ENCODE measurements at places on chromosomes 4 and X. TPM values are rescaled to one million over a fixed set of nuclear protein-coding genes. Genes with fewer than 3 reads are reported as not detected.
A peak's percentile ranks its signal among the peaks of the same experiment; 100 is the strongest.

- H3K36me3 ChIP-seq = no peaks in the 10 kb centered on the region
- H3K4me1 ChIP-seq = no peaks in the 10 kb centered on the region
- H3K27me3 ChIP-seq = no peaks in the 10 kb centered on the region
- no peak overlapping the region for H3K27ac ChIP-seq
Measured at GRCh38 chrX:49995107-49995731, 72.8 kb downstream of the CLCN5 start.

DNA sequence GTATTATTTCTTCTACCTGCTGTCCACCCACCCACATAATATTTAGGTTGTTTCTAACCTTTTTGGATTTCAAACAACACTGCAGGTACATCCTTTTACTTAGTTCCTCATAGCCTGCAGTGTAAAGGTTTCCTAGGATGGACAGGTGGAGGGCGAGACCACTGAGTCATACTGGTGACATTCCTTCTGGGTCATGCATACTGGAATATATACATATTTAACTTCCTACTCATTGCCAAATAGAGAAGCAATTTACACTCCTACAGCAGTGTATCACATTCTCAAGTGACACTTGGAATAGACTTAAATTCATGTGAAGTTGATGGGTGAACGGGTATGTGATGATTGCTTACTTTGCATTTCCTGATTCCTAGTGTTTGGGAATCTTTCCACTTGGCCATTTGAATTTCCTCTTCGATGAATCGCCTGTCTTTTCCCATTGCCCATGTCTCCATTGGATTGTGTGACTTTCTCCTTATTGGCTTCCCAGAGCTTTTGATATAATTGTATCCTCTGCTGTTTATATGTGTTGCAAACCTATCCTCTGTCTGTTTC is 8.2 kb upstream of the PPP2R2C start:
- H3K4me3 ChIP-seq = no peak overlapping the region
- H3K4me1 ChIP-seq = peaks cover 4% of the 10 kb centered on the region
- H3K36me3 ChIP-seq = no peaks in the 10 kb centered on the region
- H3K27me3 ChIP-seq = peaks cover 53% of the 10 kb centered on the region

MID2 gene
- 0.74 TPM for total RNA-seq

SH3D19 gene
- not detected for total RNA-seq

DNA sequence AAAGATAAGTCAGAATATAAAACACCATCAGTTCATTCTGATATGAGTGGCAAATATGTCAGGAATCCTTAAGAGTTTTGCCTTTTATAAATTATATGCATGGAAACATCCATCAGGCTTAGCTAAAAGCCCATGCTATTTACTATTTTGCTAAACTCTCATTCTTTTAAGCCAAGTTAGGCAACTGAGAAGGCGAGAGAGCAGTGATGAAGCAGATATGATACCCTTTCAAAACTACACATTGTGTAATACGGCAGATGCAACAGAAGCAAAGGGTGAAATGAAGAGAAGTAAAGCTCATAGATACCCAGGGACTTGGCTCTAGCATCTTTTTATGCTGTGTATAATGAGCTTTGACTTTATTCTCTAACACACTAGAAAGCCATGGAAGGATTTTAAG is 95.8 kb downstream of the SLIT2 start:
- no peak overlapping the region for H3K4me3 ChIP-seq
- no peak for DNase-seq
- H3K36me3 ChIP-seq = no peaks in the 10 kb centered on the region
- no peak overlapping the region for H3K27ac ChIP-seq

DNA sequence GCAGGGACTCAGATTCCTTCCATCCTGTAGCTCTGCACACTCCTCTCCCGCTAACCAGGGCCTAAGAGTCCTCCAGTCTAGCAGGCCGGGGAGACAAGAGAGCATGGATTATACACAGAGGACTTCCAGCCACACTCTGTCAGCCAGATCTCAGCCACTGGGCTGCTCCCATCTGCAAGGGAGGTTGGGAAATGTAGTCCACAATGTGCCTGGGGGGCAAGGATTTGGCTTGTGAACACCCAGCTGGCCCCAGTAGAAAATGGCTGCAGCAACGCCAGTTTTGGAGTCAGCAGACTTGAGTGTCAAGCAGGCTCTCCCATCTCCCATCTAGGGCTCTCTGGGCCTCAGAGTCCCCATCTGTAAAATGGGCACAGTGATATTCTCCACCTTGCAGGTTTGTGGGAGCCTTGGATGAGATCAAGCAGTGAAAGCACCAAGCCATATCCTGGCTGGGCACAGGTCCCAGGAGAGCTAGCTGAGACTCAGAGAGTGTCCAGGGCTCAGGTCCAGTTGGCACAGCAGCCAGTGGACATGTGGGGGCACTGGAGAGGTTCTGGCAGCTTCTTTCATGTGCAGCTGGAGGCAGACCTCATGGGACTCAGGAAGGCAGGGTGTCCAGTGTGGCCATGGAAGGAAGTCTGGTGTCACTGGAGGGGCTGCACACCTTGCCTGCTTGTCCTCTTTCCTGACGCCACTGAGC is 14.6 kb downstream of the PSAPL1 start:
- no peaks in the 10 kb centered on the region for H3K4me1 ChIP-seq
- peaks cover 8% of the 10 kb centered on the region for H3K27me3 ChIP-seq
- H3K27ac ChIP-seq = no peak overlapping the region
- H3K36me3 ChIP-seq = no peaks in the 10 kb centered on the region
- no peak overlapping the region for H3K4me3 ChIP-seq

AADAT gene
- not detected for total RNA-seq

DNA sequence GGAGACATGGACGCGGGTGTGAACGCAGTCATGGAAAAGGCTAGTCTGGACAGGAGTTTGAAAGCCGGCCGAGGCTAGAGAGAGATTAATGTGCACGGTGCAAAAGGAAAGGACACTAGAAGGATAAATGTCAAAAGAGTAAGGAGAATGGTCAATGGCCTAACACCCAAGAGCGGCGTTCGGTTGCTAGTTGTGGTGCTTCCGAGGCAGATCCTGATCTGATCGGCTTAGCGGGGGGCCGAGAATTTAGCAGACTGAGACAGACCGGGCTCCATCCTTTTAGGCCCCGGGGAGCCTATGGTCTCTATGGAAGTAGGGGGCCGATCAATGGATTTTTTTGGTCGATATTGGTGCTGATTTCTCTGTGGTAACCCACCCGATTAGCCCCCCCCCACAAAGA is 6.9 kb downstream of the GAGE10 start:
- no peak overlapping the region for H3K27ac ChIP-seq
- H3K27me3 ChIP-seq = no peaks in the 10 kb centered on the region
- no peak for DNase-seq

- no peaks in the 10 kb centered on the region for H3K4me1 ChIP-seq
- H3K4me3 ChIP-seq = no peak overlapping the region
- H3K27me3 ChIP-seq = no peaks in the 10 kb centered on the region
- DNase-seq = no peak
- H3K27ac ChIP-seq = no peak overlapping the region
- H3K36me3 ChIP-seq = no peaks in the 10 kb centered on the region
Measured at GRCh38 chrX:121802881-121803412, 755.5 kb downstream of the GLUD2 start.

GRCh38 chr4:140523370-140523856 is 555 bp upstream of the ELMOD2 start:
- peak overlapping the region; percentile 85 for H3K4me3 ChIP-seq
- no peak for DNase-seq
- peaks cover 6% of the 10 kb centered on the region for H3K27me3 ChIP-seq
- peak overlapping the region; percentile 87 for H3K27ac ChIP-seq

SSX4 gene
- not detected for total RNA-seq

DNA sequence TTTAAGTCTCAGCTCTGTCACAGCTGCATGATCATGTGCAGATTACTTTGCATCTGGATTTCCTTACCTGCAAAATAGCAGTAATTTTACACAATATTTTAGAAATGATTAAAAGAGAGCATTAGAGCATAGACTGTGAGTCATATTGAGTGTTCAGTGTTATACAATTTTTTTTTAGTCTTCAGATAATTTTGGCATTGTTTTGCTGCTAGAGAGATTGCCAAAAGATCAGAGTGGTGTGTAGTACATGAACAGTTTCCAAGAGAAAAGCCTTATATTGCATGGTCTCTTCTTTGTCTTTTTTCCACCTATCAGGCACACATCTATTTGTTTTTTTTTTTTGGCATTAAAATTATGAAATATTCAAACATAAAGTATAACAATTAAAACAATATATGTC is 209.6 kb upstream of the TLL1 start:
- no peaks in the 10 kb centered on the region for H3K36me3 ChIP-seq
- no peaks in the 10 kb centered on the region for H3K27me3 ChIP-seq
- H3K4me1 ChIP-seq = no peaks in the 10 kb centered on the region
- H3K4me3 ChIP-seq = no peak overlapping the region
- DNase-seq = no peak

- H3K4me3 ChIP-seq = peak overlapping the region; percentile 18
- H3K4me1 ChIP-seq = peaks cover 5% of the 10 kb centered on the region
- H3K27ac ChIP-seq = no peak overlapping the region
- no peaks in the 10 kb centered on the region for H3K36me3 ChIP-seq
Measured at GRCh38 chrX:16039834-16040233, 83.5 kb upstream of the GRPR start.

- H3K27me3 ChIP-seq = peaks cover 2% of the 10 kb centered on the region
- no peak overlapping the region for H3K4me3 ChIP-seq
- peaks cover 5% of the 10 kb centered on the region for H3K36me3 ChIP-seq
- H3K27ac ChIP-seq = no peak overlapping the region
Measured at GRCh38 chrX:119410027-119410819, 11.1 kb downstream of the SLC25A43 start.

Data from natural killer cell treated with Interleukin-12 subunit alpha and Interleukin-12 subunit beta and Interleukin-15 and Interleukin-18, amount 100 ng/mL, for 72 hours (primary cell).